ENCODE measurements at places on chromosomes 4 and X. TPM values are rescaled to one million over a fixed set of nuclear protein-coding genes. Genes with fewer than 3 reads are reported as not detected.
A peak's percentile ranks its signal among the peaks of the same experiment; 100 is the strongest.

ARX gene
- total RNA-seq = not detected

HGFAC gene
- not detected for total RNA-seq

CLGN gene
- total RNA-seq = 0.42 TPM

PITX2 gene
- total RNA-seq = not detected

HSPA4L gene
- total RNA-seq = 3.3 TPM

NHS gene
- total RNA-seq = 39.0 TPM

IQCM gene
- not detected for total RNA-seq

PDGFC gene
- 8.4 TPM for total RNA-seq

ZNF732 gene
- total RNA-seq = not detected

CFAP47 gene
- not detected for total RNA-seq

DCAF8L2 gene
- not detected for total RNA-seq

MTCP1 gene
- total RNA-seq = 2.8 TPM

GRCh38 chr4:52103319-52103718 lies 52.2 kb downstream of the SPATA18 start:
- DNase-seq = no peak

DNA sequence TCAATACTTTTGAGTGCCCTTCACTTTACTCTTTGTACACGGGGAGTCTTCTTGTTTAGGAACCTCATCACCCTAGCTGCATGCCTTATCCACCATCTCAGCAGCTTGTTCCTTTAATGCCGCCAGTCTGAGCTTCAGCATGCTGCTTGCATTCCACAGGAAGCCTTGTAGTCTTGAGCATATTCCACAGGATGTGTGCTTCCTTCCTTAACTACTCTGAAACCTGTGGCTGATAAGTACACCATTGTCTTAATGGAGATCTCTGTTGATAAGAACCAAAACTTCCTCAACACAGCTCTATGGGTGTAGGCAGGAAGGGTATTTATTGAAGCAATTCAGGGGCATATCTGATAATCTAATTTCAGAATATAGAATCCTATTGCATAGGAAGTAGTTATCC lies 24.4 kb upstream of the CCNI start:
- DNase-seq = no peak

- DNase-seq = no peak
These were observed 13.6 kb upstream of the BOD1L1 start for GRCh38 chr4:13641084-13641483.

GRCh38 chr4:184293552-184293951 lies 75.9 kb upstream of the ENPP6 start:
- DNase-seq = no peak

DNA sequence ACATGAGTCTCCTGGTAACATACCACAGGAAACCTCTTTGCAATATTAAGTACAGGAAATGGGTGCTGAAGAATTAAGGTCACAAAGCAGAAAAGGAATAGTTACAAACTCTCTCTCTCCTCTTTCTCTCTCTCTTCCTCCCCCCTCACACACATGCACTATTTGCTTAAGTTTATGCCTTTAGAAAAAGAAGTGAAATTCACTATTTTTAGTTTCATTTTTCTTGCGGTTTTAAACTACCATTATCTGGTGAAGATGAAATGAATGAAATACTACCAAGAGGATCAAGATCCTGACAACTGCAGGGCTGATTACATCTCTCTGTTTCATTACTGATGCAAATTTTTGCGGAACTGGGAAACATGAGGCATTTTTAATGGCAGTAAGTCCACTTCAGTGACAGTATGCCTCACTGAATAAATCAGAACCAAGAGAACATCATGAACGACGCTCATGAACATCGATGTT lies 64.3 kb upstream of the FTHL17 start:
- DNase-seq = no peak

- DNase-seq = no peak
These were observed 272.5 kb downstream of the DCTD start for GRCh38 chr4:182644683-182645050.

DNA sequence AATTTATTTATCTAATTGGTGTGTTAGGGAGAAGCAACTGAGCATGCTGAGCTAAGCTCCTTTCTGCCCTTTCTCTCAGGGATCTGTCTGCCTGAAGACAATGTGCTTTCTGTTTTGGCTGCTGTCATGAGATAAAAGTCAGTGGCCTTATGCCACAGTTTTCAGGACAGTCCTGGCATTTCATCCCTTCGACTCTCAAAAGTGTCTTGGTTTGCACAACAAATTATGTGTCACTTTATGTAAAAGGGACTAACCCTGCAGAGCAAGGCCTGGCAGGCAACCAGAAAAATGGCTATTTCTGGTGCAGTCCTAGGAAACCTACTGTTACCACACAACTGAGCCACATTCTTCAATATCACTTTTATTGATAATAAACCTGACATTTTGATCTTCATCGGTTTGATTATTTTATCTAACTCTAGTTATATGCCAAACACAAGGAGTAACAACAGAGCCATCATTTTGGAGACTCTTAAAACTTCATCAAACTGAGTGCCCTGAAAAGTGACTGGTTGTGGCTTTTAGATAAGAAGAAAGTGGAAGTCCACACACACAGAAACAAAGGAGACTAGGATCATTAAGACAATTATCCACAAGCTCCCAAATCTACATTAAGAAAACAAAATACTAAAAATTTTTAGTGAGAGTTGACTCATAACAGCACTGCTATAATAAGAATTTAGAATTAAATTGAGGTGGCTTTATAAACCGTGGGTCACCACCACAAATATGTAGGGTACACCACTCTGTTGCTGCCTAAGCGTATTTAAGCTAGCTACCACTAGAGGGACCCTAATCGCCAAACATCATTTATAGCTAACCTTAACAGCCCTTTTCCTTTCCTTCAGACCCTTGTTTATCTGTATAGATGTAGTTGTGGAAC lies 95.9 kb upstream of the PTPN13 start:
- DNase-seq = no peak

DNA sequence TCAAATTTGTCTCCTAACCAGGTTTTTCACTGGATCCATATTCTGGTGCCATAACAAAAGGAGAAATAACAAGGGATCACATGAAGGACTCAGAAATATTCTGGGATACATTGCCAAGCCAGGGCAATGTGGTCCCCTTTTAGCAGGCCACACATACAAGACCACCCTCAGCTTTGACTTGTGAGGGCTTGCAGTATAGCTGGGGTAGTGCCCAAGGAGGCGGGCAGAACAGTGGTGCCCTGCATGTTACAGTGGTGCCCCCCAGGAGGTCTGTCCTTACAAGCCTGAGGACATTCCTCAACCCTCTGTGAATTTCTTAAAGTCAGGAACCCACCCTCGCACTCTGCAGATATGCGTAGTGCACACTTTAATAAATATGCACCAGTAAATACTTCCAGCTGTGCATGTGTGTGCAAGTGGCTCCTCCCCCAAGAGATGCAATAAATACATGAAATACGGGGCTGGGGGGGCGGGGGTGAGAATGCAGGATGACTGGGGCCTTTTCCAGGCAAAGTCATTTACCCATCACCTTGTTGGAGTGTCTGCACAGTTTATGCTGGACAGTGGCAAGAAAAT lies 34.4 kb upstream of the TBL1X start:
- DNase-seq = no peak

DNA sequence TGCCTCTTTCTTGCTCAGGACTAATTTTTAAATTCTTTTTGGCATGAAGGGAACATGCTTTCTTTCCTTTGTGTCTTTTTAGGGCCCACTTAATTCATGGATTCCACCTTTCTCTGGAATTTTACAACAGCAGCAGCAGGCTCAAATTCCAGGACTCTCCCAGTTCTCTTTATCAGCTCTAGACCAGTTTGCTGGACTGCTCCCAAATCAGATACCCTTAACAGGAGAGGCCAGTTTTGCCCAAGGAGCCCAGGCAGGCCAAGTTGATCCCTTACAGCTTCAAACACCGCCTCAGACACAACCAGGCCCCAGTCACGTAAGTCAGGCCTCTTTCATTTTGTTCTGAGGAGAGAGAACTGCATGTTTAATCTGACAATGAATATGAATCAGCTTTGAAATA lies 2.3 kb downstream of the ODAM start:
- no peak for DNase-seq

DNA sequence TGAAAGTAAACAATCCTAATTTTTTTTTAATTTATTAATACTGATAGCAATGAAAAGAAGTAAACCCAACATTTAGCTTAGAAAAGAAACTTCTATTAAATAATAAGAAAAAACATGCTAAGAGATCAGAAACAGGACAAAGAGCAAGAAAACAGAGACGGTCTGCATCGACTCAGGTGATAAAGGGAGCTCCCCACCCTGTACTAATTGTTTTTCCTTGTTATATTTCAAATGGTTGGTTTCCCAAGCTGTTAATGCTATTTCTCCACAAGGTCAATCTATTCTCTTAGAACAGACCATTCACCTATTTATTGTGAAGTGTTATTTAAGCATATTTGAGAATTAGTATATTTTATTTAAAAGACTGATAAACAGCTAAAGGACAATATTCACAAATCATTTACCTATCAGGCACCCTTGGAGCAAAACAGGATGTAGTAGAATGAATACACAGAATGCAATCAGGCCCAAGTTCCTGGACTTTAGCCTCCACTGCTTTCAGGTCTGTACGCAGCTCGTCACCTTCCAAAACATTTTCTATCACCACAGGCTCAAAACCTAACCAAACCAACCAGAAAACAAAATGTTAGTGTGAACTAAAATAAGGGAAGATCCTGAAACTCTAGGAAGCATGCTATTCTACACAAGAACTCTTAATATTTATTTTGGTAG lies 5.5 kb downstream of the SEPSECS start:
- DNase-seq = no peak

DNA sequence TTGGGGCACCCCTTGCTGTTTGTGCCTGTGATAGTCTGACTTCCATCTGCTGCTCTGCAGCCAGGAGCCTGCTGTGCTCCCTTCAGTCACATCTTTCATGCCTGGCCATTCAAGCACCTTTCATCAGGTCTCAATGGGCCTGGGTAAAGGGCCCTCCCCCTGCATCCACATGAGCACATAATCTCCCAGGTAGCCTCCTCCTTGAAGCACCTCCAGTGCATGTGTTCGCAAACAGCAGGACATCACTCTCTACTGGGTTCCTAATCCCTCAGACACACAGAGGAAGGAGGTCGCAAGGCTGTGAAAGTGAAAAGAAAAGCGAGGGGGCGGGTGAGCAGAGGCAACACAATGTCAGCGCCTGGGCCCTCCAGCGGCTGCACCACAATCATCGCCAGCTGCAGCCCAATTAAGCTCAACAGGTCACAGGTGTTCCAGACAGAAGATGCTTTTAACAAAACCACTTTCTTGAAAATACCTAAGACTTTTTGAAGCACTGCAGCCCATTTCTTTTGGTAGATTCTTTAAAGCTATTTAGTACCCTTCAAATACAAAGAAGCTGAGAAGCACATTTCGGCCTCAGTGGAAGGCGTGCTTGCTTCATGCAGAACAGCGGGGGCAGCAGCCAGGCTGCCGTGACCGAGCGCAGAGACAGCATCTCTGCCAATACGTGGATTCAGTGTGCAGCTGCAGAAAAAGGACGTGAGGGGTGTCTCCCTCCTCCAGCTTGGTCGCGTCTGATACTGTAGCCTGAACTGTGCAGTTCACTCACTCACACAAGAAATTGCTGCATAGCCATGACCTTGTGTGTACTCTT lies 92.2 kb upstream of the SPRY1 start:
- no peak for DNase-seq

GRCh38 chr4:24476282-24476681 lies 108.1 kb downstream of the DHX15 start:
- DNase-seq = no peak

- DNase-seq = peak; percentile 15
These were observed 58.2 kb upstream of the ZNF157 start for GRCh38 chrX:47311932-47312774.

DNA sequence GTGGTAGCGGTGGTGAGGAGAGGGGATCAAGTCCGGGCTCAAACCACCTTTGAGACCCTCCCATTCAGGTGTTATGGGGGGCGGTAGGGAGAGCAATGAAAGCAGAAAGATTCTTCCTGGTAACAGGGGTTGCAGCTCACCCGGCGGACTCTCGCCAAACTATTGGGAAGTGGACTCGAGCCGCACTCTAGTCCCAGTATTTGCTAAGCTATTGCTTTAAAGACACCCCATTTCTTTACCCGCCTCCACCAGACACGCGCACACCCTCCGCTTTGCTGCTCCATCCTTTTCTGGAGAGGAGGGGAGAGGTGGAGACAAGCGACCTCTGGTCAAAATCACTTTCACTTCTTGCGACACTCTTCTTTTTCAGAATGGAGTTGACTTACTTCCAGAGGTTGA lies 625 bp upstream of the GABRA4 start:
- DNase-seq = no peak

GRCh38 chr4:75786938-75787337 lies 62.6 kb downstream of the USO1 start:
- no peak for DNase-seq

GRCh38 chr4:4321951-4322688 lies 32.1 kb downstream of the ZBTB49 start:
- no peak for DNase-seq

DNA sequence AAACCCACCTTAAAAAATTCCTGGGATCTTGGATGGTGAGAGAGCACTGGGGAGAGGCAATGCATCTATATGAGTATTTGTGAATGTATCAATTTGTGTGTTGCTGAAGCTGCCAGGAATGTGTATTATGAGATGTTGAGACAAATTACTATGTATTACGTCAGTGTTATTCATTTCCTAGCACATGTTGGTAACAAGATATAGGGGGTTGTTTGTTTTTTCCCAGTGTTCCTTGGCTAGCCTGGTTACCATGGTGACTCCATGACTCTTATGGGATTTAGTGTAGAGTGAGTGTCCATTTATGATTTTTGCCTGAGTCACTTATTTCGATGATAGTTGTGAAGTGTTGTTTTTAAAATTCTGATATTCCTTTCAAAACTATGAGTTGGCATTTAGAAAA lies 65.6 kb downstream of the RAB40A start:
- DNase-seq = no peak

DNA sequence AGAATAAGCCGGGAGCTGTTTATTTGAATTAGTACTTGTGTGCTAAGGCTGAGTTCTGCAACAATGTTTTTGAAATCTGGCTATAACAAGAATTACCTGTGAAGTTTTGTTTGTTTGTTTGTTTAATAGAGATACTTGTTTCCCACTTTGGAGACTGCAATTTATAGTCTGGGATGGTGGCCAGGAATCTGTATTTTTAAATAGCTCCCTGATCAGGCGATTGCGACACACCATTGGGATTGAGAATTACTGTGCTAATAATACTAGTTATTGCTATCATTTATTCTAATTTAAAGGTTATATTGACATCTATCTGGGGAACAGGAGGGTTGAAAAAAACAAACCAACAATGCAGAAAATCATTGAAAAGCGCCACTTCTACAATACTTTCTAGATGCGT lies 951.6 kb upstream of the TENM3 start:
- no peak for DNase-seq

DNA sequence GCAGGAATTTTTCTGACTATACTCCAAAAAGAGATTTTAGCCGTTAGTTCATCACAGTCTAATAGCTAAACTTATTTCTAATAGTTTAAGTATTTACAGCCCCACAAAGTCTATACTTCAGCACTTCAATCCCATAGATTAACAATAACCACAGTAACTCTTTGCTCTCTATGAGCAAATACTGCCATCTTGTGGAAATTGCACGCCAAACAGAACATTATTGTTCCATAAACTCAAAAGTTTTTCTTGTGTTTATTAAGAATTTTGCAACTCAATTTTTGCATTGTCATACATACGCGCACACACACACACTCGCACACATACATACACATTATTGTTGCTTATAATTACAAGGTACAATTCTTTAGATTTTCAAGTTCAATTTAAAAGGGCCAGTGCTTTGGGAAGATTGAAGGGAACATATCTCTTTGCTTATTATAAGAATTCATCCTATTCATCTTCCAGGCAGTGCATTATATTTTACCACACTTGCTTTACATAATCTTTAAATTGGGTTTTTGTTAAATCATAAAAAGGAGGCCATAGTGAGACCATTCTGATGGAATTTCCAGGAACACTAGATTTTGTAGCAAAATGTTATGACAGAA lies 63.8 kb upstream of the ATOH1 start:
- no peak for DNase-seq

All from tibial nerve (tissue), 4 donors.